Panc1 (cell line): ENCODE measurements at places on chromosomes 5 and 9. TPM values are rescaled to one million over a fixed set of nuclear protein-coding genes. Genes with fewer than 3 reads are reported as not detected.

SPINK6 gene
- total RNA-seq = not detected

DMRTA1 gene
- 1.8 TPM for total RNA-seq

MAT2B gene
- total RNA-seq = 52.1 TPM

LURAP1L gene
- 6.8 TPM for total RNA-seq

MAP1B gene
- 82.3 TPM for total RNA-seq

SPATA31D4 gene
- total RNA-seq = not detected

NEUROG1 gene
- not detected for total RNA-seq

RAB3C gene
- total RNA-seq = not detected

UGT3A2 gene
- 0.10 TPM for total RNA-seq

FOXD4L5 gene
- total RNA-seq = 0.08 TPM

IFNE gene
- 0.44 TPM for total RNA-seq

ALDH1A1 gene
- total RNA-seq = 0.54 TPM

MYOZ3 gene
- total RNA-seq = 1.7 TPM

SPZ1 gene
- not detected for total RNA-seq

PCDHGA12 gene
- 0.21 TPM for total RNA-seq

SGCD gene
- not detected for total RNA-seq

ACSL6 gene
- 0.18 TPM for total RNA-seq

CD14 gene
- 2.5 TPM for total RNA-seq

MTAP gene
- total RNA-seq = 9.6 TPM

SH3TC2 gene
- 0.33 TPM for total RNA-seq

DBH gene
- not detected for total RNA-seq

CER1 gene
- not detected for total RNA-seq

GOLPH3 gene
- total RNA-seq = 89.7 TPM

CNTNAP3 gene
- total RNA-seq = 8.8 TPM

FCN2 gene
- not detected for total RNA-seq

FAM200C gene
- total RNA-seq = 3.0 TPM

PCAT7 gene
- 0.59 TPM for total RNA-seq

SLC28A3 gene
- not detected for total RNA-seq

SLC6A7 gene
- not detected for total RNA-seq

CDK5RAP2 gene
- total RNA-seq = 47.7 TPM

CPLANE1 gene
- 18.1 TPM for total RNA-seq

SLC45A2 gene
- not detected for total RNA-seq

BAAT gene
- 0.08 TPM for total RNA-seq

IL3 gene
- total RNA-seq = not detected

MAML1 gene
- total RNA-seq = 31.3 TPM

C5orf58 gene
- 0.15 TPM for total RNA-seq

PCDHA6 gene
- 0.31 TPM for total RNA-seq

DTWD2 gene
- total RNA-seq = 10.0 TPM

ATP10B gene
- not detected for total RNA-seq

GPX8 gene
- total RNA-seq = 24.8 TPM

S100Z gene
- not detected for total RNA-seq

GPRIN1 gene
- total RNA-seq = 18.9 TPM

CTNND2 gene
- 1.0 TPM for total RNA-seq

MLANA gene
- total RNA-seq = not detected

FOXE1 gene
- 0.82 TPM for total RNA-seq

PDE8B gene
- total RNA-seq = 0.62 TPM

NFIB gene
- 26.7 TPM for total RNA-seq

TMEM215 gene
- not detected for total RNA-seq

LRRC26 gene
- 0.69 TPM for total RNA-seq

HAPLN1 gene
- total RNA-seq = 0.13 TPM

LRRC70 gene
- total RNA-seq = 0.13 TPM

PCDHB5 gene
- total RNA-seq = 0.08 TPM

CEP72 gene
- 33.2 TPM for total RNA-seq

RALGPS1 gene
- total RNA-seq = 7.2 TPM

BARHL1 gene
- total RNA-seq = not detected
